ENCODE measurements at places on chromosomes 1 and 21.

DNA sequence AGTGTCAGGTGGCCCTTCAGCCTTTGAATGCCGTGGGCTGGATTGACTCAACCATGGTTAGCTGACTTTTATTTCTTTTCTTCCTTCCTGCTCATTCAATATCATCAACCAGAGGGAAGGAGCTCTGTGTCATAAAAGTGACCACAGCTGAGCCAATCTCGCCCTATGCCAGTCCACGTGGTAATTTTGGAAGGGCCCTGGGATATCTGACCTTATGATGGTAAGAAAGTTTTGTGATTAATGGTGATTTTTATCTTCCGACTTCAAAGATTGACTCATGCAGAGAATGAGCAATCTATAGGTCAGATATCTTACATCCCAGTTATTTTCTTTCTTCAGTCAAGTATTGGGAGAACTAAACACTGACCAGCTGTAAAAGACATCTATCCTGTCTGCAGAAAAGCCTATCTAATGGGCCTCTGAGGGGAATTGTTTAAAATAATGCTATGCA, 170.3 kb downstream of the ZC3H11B start:
- DNase-seq: peak; percentile 99

- DNase-seq: no peak
These were observed 249.8 kb downstream of the USH2A start for GRCh38 chr1:216173376-216173995.

DNA sequence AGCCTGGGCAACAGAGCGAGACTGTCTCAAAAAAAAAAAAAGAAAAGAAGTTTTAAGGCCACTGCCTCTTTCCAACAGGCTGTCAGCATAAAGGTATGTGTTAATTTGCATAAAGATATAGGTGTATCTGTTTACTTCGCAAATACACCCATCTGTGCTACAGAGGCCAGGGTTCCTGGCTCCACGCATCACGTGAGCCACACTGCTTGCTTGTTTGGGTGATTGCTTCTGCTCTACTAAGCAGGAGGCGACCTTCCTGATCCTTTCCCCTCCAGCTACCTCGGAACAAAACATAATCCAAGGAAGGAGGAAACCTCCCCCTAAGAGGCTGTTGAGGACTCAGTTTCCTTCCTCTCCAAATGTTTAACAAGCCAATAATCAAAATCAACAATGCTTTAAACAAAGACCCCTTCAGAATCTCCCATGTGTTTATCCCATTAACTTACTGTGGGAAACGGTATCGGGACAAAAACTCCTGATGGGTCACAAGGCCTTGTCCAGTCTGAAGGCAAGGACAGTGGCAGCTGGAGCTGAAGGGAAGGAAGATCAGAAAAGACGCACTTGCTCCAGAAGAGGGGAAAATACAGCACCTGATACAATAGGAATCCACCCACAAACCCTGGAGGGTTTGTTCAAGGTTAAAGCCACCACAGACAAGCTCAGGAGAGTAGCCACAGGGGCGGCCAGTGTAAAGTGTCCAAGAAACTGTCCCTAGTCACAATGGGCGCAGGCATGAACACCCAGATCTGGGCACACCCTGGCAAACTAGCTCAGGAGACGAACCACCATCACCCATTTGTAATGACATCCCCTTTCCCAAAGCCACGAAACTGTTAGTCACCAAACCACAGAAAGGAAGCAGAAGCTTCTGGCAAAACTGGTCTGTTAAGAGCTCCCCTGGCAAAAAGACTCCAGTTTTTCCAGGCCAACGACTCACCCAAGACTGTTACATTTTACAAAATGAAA, 17.2 kb downstream of the CTNNBIP1 start:
- DNase-seq: peak; percentile 97

DNA sequence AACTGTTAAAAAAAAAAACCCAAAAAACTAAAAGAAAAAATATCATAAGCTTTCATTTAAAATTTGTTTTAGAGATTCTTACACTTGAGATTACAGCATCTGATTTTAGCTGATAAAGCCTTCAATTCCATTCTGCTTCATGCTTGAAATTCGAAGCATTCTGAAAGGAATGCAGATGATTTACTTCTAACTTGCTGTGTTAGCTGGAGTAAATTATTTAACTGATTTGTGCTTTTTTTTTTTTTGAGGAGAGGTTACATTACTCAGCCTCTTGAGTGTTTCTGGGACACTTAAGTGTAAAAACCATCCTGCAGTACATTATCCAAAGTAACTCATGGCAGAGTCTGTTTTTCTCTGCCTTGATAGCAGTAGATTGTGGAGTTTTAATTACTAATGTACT, 4.5 kb upstream of the TRIM67 start:
- DNase-seq: no peak

GRCh38 chr1:192399161-192399560, 82.4 kb downstream of the RGS21 start:
- no peak for DNase-seq

- peak; percentile 23 for DNase-seq
These were observed 106.4 kb upstream of the DPYD start for GRCh38 chr1:98027103-98027705.

DNA sequence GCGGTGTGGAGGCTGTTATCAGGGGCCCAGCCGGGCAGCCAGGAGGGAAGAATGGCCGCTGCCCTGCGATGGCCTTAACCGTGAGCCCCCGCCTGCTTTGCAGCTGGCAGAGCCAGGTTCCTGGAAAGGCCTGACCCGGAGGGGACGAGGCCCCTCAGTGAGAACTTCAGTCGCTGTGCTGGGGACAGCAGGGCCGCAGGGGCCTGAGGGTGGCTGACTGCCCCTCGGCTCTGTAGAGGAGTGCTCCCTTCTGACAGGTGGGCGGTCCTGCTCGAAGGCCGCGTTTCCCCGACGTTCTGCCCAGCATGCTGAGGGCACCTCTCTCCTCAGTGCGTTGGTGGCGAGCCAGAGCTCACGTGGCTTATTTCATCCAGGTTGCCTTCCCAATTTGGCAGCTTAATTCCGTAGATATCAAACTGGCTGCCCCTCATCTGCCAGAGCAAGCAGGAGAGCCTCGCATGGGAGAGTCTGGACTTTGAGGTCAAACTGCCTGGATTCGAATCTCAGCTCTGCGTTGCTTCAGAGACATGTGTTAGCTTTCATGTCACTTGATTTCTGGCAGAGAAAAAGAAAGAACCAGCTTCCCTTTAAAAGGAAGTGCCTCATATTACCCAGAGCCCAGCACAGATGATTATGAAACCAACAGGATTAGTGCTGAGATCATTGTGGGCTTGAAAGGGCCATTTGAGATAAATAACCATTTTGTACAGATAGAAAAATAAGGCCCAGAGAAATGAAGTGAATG, 239.8 kb downstream of the SDCCAG8 start:
- no peak for DNase-seq

DNA sequence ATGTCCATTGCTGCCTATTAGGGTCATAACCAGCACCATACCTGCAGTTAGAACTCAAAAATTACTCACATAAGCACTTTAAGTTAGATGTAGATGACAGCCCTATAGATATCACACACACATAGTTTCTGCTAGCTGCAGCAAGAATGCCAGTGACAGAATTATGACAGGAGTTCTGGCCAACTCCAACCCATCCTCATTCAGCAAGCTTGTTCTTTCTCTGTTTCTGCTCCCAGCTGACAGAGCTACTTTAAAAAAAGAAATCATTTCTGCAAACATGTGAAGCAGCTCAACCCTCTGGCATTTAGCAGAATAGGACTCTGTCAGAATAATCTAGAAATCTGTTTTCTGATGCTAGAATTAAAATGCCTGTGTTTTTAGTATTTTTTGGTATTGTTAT, 23.8 kb upstream of the OTUD7B start:
- DNase-seq: no peak

- no peak for DNase-seq
These were observed 25.4 kb upstream of the S100A7 start for GRCh38 chr1:153485863-153486262.

- no peak for DNase-seq
These were observed 102.7 kb upstream of the AJAP1 start for GRCh38 chr1:4551706-4552105.

GRCh38 chr1:29651246-29651645, 414.9 kb downstream of the PTPRU start:
- DNase-seq: no peak

GRCh38 chr21:31374395-31374794, 30.3 kb upstream of the TIAM1 start:
- no peak for DNase-seq

DNA sequence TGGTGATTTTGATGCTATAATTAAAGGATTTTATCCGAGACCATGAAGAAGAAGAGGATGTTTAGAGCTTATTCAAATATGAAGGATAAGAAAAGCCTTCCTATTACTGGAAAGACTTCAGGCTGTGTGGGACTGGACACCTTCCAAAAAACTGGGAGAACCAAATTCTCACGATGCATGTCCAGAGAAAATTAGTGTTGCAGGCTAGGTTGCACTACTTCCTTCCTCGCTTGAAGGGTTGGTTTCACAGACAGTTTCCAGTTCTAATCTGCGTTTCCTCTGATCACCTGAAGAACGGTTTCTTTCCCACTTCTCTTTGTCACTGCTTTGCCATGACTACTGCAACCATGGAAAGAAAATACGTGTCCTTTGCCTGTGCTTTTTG, 2.0 kb downstream of the MTARC2 start:
- DNase-seq: no peak

DNA sequence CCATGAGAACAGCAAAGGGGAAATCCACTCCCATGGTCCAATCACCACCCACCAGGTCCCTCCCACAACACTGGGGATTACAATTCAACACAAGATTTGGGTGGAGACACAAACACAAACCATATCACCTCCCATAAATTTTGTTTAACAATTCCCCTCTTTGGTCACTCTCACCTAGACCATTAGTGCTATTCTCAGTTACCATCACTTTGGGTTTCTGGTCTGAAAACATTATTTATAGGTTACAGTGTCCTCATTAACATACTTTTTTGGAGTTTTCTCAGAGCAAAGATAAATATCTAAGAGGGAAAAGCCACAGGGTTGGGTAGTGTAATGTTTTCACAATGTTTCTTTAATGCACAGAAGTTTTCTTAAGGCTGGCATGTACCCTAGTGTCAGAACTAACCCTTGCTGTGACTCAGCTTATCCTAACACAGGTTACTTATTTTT, 47.7 kb upstream of the DNAH14 start:
- no peak for DNase-seq

DNA sequence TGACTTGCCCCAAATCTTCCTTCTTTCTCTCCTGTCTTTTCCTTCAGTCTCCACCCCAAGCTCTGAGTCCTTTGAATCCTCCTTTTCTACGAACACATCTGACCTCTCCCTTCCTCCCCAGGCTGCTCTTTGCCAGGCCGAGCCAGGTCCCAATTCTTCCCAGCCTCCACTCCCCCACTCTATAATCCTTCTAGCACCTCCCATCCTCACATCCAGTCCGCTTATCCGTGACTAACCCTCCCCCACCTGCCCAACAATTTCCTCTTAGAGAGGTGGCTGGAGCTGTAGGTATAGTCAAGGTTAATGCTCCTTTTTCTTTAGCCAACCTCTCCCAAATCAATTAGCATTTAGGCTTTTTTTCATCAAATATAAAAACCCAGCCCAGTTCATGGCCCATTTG, 9.5 kb upstream of the HPDL start:
- no peak for DNase-seq

- no peak for DNase-seq
These were observed 565.0 kb downstream of the KCNT2 start for GRCh38 chr1:196043268-196043667.

- no peak for DNase-seq
These were observed 164.1 kb downstream of the USP25 start for GRCh38 chr21:15893902-15894301.

- DNase-seq: no peak
These were observed 55.8 kb upstream of the RC3H1 start for GRCh38 chr1:174077749-174078490.

DNA sequence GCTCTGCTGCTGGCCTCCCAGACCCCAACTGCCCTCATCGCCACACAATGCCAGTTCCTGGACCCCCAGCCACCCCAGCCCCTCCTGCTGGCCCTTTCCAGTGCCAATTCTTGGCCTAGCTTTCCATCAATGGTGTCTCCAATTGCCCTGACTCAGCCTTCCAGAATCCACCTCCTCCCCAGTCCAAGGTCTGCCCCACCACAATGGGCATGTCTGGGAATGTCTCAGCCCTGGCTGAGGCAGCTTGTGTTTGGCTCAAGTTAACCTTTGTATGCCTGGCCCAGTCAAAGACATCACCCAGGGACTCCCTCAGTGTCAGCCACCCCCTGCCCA, 16.4 kb downstream of the ALDH4A1 start:
- no peak for DNase-seq

GRCh38 chr1:2800664-2801045, 838 bp downstream of the TTC34 start:
- no peak for DNase-seq

GRCh38 chr1:17686258-17686657, 68.9 kb upstream of the ACTL8 start:
- no peak for DNase-seq

DNA sequence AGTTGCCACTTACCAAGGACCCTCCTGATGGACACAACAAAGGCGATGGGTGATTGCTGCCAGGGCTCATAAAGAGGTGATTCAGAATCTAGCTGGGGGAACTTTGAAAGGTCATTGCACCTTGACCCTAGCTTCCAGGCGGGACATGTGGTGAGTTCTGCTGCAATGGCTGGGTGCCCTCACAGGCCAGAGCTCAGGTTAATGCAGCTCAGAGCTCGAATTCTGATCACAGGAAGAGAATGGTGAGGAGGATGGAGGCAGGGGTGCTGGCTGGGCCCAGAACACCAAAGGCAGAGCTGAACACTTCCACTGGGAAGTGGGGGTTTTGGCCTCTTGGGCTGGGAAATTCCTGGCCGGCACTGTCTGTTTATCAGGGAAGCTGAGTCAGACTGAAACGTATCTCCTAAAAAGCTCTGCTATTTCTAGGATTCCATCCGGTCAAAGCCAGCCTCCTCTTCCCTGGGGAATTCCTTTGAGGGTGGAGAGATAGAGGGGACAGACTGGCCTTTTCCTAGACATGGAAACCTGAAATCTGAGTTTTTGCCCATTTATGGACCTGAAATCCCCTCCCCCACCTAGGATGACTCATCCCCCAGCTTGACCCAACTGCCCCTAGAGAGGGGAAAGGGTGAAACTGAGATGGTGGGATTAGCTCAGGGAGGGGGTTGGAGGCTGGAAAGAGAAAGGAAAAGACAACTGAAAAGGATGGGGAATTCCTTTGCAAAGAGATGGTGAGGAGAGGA, 27.2 kb downstream of the NUAK2 start:
- peak; percentile 87 for DNase-seq

DNA sequence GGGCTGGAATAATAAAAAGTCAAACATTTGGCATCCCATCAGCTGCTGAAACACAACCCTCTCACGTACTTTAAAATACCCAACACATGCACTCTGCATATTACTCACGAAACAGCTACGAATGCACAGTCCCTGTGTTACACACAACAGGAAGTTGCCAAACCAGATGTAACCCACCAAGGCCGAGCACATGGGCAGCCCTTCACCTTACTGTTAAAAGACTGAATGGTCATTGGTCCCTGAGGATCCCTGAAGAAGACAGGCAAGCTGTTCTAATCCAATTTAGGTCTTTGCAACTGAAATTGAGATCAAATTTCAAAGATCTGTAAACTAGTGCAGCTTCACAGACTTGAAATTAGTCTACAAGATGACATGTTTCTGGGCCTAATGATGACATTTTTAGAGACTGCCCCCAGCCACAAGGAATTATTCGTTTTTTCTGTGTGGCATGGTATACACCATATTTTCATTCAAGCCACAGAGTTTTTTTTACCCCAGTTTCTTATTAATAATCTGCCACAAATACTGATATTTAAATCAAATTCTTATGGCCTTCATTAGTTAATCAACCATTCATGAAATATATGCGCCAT, 25.6 kb upstream of the IER5 start:
- DNase-seq: no peak

GRCh38 chr21:45550522-45551210, 8.4 kb upstream of the SLC19A1 start:
- DNase-seq: no peak

- no peak for DNase-seq
These were observed 300.8 kb downstream of the DISC1 start for GRCh38 chr1:231927431-231927830.
